Fibroblast of upper back skin (primary cell): ENCODE measurements at places on chromosomes 11 and 22.
A peak's percentile ranks its signal among the peaks of the same experiment; 100 is the strongest.

- DNase-seq = no peak
These were observed 40.5 kb upstream of the OR9Q1 start for GRCh38 chr11:57983191-57983590.

GRCh38 chr11:127058524-127058923 is 58.0 kb upstream of the KIRREL3 start:
- DNase-seq = no peak

DNA sequence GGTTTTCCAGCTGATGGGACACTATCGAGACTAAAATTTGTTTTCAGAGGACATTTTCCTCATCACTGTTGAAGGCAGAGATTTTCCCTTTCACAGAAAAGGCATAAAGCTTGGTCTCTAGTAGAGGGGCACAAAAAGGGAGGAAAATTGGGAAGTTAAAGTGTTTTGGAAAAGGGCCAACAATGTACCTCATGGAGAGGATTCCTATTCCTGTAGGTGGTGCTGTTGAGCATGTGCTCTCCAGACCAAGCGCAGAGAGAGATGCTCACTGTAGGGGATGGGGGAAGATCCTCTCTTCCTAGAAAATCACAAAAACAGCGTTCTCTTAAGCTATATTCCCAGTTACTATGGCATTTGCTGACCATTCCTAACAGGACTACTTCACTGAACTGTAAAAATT is 44.9 kb downstream of the OR4C46 start:
- DNase-seq = no peak

DNA sequence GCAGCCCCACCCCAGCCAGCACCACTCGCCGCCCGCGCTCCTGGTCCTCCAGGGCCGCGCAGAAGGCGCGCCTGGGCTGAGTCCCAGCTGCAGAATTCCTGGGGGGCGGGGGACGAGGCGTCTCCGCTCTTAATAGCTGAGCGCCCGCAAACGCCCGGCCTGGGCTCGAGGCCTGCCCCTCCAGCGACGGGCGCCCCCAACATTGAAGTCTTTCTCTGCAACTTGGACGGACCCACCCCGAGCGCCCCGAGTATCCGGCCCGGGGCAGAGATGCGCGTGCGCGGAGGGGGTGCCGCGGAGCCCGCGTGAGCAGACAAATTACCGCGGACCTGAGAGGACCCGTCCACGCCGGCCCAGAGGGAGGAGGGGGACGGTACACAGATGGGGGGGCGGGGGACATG is 6.7 kb upstream of the SYT7 start:
- DNase-seq = peak; percentile 28

GRCh38 chr11:66373265-66373664 is 1.7 kb upstream of the SLC29A2 start:
- no peak for DNase-seq

- peak; percentile 41 for DNase-seq
These were observed 58.4 kb downstream of the CD82 start for GRCh38 chr11:44623731-44624491.
